ENCODE measurements at places on chromosomes 7 and 10. TPM values are rescaled to one million over a fixed set of nuclear protein-coding genes. Genes with fewer than 3 reads are reported as not detected.

GRCh38 chr10:130762491-130762890 lies 549.0 kb downstream of the TCERG1L start:
- no peak overlapping the region for H3K27ac ChIP-seq
- no peak overlapping the region for H3K4me3 ChIP-seq
- H3K4me1 ChIP-seq: no peaks in the 10 kb centered on the region
- no peaks in the 10 kb centered on the region for H3K36me3 ChIP-seq
- no peaks in the 10 kb centered on the region for H3K27me3 ChIP-seq
- DNase-seq: no peak

DNA sequence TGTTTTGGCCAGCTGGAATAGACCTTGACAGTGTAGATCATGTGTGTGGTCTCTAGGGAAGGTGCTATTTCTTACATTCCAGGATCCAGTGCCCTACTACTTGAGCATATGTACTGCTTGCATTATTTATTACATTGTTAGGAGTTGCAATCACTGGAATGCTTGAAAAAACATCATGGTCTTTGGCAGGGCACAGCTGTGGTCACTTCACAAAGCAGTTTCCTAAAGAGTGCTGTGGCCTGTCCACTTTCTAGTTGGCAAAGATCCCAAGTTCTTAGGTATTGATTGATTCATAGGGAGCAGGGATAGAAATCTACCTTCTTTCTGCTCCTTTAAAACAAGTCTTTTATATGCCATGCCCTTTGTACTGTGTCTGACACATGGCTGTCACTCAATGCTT lies 4.6 kb downstream of the C7orf25 start:
- no peak overlapping the region for H3K27ac ChIP-seq
- no peak overlapping the region for H3K4me3 ChIP-seq
- peaks cover 8% of the 10 kb centered on the region for H3K4me1 ChIP-seq
- DNase-seq: no peak

DNA sequence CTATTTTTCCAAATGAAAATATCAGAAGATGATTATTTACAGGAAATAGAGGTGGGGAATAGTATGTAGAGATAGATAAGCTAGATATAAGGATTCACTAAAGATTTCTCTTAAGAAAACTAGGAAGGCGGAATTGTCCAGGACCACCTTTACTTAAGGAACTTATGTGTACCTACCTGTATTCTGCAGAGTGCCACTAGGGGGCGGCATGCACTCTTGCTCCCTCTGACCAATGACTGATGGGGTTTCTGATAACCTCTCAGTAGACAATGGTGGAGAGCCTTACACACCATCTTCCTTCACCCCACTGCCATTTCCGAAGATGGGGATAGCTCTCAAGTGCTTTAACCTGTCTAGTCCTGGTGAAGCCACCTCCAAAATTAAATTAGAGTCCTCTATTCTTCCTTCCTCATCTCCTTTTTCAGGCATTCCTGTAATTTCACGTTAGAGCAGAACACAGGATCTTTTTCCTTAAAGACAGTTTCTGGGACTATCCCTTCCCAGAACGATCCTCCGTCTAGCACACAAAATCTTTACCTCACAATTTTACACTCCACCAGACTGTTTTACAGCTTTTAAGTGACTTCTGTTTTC lies 453.1 kb downstream of the SORCS1 start:
- no peaks in the 10 kb centered on the region for H3K36me3 ChIP-seq
- H3K4me1 ChIP-seq: no peaks in the 10 kb centered on the region
- H3K27me3 ChIP-seq: no peaks in the 10 kb centered on the region
- H3K27ac ChIP-seq: no peak overlapping the region

DNA sequence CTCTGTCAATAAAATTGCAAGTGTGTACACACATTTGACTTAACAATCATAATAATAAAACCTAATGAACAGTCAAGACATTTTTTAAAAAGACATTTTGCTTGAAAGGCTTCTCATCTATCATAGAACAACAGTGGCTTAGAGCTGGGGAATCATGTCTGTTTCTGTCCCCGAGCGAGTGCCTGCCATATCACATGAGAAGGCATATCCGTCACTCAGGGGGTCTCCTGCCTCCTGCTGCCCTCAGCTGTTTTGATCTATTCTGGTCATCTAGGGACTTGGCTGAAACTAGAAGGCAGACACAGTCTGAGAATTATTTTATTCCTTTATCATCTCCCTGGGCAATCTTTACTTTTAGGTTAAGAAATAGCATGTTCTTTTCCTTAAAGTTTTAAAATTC lies 278.7 kb upstream of the KLF6 start:
- no peak overlapping the region for H3K4me3 ChIP-seq
- H3K36me3 ChIP-seq: no peaks in the 10 kb centered on the region
- H3K27ac ChIP-seq: no peak overlapping the region
- H3K4me1 ChIP-seq: no peaks in the 10 kb centered on the region
- no peak for DNase-seq

CTTNBP2 gene
- total RNA-seq: 13.8 TPM

- H3K4me1 ChIP-seq: no peaks in the 10 kb centered on the region
- no peaks in the 10 kb centered on the region for H3K27me3 ChIP-seq
- H3K4me3 ChIP-seq: no peak overlapping the region
- peaks cover 28% of the 10 kb centered on the region for H3K36me3 ChIP-seq
Observed at GRCh38 chr7:128311013-128311412, 32.7 kb downstream of the RBM28 start.

DLX5 gene
- not detected for total RNA-seq

FBXO24 gene
- not detected for total RNA-seq

PPP1R17 gene
- total RNA-seq: not detected

CHCHD3 gene
- total RNA-seq: 52.1 TPM

DNA sequence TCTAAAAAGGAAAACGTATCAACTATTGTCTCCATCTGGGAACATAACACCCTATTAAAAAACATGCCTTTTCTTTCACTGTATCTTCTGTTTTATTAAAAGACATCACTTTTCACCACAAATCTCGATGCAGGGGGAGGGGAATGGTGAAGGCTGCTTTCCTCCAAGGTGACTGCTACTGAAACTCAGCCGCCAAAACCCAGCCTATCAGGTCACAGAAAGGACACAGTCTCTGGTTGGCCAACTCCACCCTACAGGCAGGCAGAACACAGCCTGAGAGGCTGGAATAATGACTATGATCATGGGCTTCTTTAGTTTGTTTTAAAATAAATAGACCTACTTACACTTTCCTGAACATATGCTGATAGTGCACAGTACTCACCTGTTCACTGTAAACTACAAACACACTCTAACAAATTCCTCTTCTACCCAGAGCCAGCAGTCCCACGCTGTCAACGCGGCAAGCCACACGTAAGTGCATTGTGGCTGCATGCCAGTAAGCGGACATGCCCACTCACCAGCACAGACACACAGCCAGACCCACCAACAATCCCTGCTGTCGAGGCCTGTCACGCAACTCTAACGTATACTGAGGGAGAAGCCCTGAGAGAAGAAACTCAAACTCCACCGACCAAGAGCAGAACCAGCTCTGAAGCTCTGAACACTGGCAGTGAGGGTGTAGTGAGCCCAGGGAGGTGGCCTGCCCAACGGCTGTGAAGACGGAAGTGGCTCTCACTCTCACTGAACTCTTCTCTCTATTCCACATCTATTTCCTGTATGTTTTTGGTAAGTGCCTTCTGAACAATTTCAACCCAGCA lies 41.8 kb downstream of the NCAPG2 start:
- no peaks in the 10 kb centered on the region for H3K36me3 ChIP-seq
- no peak overlapping the region for H3K27ac ChIP-seq
- no peaks in the 10 kb centered on the region for H3K4me1 ChIP-seq

DNA sequence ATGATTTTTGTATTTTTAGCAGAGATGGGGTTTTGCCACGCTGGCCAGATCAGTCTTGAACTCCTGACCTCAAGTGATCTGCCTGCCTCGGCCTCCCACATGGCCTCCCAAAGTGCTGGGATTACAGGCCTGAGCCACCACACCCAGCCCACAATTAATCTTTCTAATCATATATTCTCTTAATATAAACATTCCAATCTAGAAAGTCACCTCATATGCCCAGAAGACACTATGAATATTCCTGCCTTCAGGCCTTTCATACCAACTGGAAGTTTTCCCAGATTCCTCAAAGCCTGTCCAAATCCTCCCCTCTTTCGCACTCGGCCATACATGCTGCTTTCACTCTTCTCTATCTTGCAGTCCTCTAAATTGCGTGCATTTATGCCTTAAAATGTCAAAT lies 32.6 kb downstream of the PDZD8 start:
- no peaks in the 10 kb centered on the region for H3K27me3 ChIP-seq
- no peak overlapping the region for H3K27ac ChIP-seq
- DNase-seq: no peak
- H3K4me3 ChIP-seq: no peak overlapping the region
- no peaks in the 10 kb centered on the region for H3K4me1 ChIP-seq
- no peaks in the 10 kb centered on the region for H3K36me3 ChIP-seq

Data from breast epithelium (tissue), 4 donors.